Skeletal muscle cell (primary cell): ENCODE measurements at places on chromosomes 3 and 15.
A peak's percentile ranks its signal among the peaks of the same experiment; 100 is the strongest.

DNA sequence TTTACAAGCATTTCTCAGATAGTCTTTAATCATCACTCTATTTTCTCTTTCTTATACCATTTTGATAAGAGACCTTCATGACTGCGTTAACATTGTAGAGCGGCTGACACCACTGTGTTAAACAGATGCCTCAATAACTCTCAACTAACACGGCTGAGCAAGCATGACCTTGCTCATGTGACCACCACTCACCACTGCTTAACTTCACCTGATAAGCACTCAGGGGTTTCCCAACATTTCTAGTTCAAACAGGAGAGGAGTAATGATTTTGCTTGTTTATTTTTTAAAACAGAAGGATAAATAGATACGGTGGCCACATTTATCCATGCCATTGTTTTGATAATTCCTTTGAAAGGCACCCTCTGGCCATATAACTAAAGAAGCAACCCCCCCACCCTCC, 37.7 kb upstream of the TMEM45A start:
- DNase-seq = no peak

- DNase-seq = no peak
Observed at GRCh38 chr15:88077296-88078020, 179.1 kb downstream of the NTRK3 start.

GRCh38 chr3:115272036-115272824, 125.1 kb upstream of the ZBTB20 start:
- peak; percentile 33 for DNase-seq

DNA sequence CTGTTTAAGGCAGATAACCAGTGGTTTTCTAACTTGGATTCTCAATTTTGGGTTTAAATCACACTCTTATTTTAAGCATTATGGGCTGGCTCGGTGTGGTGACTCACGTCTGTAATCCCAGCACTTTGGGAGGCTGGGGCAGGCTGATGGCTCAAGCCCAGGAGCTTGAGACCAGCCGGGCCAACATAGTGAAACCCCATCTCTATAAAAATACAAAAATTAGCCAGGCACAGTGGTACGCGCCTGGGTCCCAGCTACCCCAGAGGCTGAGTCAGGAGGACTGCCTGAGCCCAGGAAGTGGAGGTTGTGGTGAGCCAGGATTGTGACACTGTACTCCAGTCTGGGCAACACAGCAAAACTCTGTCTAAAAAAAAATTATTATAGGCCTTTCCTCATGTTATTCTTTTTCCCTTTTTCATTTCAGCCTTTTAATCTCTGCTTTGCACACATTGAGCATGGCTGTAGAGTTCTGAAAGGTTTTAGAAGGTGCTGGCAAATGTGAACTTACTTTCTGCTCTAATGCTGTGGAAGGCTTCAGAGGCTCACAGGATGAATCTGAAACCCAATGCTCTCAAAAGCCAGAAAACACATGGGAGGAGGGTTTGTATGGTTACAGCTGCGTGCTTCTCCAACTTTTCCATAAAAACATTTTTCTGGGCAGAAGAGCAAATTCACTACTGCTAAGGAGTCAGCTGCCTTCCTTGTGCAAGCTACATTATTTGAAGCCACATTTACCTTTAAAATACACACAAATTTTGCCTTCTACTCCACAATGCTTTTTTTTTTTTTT, 32.5 kb downstream of the CHAC1 start:
- no peak for DNase-seq

- DNase-seq = no peak
Observed at GRCh38 chr3:17047162-17047561, 162.4 kb downstream of the PLCL2 start.

DNA sequence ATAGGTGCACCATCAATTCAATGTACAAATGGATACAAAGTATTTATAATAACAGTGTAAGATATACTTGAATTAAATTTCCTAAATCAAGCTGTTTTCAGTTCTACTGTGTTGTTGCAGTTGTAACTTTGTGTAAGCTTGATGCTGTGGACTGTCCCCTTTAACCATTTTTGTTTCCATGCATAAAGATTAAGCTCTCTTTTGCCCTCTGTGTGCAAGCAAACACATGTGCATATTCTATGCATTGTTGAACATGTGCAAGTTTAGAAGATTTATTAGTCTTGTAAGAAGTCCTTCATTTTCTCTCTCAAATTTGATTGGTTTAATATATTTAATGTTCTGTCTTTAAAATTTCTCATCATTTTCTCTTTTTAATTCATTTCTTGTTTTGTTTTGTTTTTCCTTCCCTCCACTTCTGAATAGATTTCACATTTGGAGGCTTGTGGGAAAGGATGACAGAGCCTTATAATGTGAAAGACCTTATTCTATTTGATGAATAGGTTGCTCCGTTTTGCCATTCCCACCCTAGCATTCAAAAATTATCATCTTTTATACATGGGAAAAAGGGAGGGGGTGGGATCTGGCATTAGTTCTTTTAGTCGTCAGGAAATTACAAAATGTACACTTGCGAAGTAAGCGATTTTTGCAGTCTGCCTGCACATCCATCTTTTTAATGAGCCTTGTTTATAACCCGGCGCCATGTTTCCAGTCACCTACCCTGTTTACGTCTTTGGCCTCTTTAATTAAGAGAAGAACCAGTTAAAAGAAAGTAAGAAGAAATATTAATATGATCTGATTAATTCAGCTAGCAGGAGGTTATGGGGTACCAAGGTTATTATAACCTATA, 961.5 kb upstream of the NR2F2 start:
- DNase-seq = no peak

- no peak for DNase-seq
Observed at GRCh38 chr3:177177749-177178221, 19.5 kb downstream of the TBL1XR1 start.

DNA sequence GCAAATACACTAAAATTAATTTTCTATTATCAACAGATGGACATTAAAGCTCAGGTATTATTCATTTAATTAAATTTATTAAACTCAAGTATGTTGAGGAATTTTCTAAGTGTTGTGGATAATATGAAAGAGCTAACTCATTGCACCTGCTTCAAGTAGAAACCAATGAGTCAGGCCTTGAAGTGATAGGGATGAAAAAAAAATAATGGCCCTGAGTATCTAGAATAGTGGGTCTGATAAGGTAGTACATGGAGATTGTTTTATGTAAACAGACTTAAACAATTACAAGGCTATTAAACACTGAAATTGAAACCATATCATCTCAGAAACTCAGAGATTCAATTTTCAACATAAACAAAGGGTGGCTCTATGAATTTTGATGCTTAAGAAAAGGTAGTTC, 857.1 kb upstream of the GBE1 start:
- no peak for DNase-seq

- DNase-seq = peak; percentile 73
Observed at GRCh38 chr15:31372635-31373091, 46.0 kb downstream of the KLF13 start.

DNA sequence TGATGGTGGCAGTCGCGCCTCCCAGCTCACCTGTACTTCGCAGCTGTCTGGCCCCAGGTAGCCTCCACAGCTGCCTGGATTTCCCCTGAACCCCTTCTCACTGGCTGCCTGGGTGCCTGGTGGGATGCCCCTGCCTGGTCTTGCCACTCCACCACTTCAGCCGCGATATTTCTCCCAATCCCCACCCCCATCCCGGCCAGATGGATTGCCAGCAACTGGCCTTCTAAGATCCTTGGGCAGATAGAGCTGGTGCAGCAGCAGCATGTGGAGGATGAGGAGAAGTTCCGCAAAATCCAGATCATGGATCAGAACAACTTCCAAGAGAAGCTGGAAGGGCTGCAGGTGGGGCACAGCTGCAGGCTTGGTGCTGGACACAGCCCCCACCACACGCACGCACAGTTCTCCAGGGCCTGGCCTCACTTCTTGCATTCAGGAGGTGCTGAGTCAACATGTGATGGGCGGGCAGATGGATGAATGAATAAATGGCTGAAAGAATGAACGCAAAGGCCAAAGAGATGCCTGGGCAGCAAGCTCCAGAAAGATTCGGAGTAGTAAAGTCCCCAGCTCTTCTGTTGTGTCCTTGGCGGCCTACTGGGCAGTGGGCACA, 35.7 kb downstream of the DNAH1 start:
- DNase-seq = no peak

GRCh38 chr15:61069394-61070075, 159.6 kb downstream of the RORA start:
- DNase-seq = no peak

- DNase-seq = no peak
Observed at GRCh38 chr15:64236156-64236894, 73.5 kb upstream of the PPIB start.

- DNase-seq = no peak
Observed at GRCh38 chr3:152203652-152204051, 65.1 kb upstream of the MBNL1 start.

DNA sequence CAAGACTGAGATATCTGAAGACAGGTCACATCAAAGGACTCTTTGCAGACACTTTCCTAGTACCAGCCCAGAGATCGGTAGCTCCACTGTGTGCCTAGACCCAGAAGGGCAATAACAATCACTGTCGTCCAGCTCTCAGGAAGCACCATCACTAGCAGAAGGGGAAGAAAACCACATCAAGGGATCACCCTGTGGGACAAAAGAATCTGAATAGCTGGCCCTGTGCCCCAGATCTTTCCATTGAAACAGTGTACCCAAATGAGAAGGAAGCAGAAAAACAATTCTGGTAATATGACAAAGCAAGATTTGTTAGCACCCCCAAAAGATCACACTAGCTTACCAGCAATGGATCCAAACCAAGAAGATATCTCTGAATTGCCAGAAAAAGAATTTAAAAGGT, 404.4 kb upstream of the NECTIN3 start:
- DNase-seq = no peak

GRCh38 chr3:41579861-41580260, 380.6 kb downstream of the CTNNB1 start:
- no peak for DNase-seq

GRCh38 chr15:51046016-51046415, 48.7 kb downstream of the TNFAIP8L3 start:
- DNase-seq = no peak

GRCh38 chr3:196694202-196694638, 17.8 kb downstream of the CEP19 start:
- DNase-seq = no peak

DNA sequence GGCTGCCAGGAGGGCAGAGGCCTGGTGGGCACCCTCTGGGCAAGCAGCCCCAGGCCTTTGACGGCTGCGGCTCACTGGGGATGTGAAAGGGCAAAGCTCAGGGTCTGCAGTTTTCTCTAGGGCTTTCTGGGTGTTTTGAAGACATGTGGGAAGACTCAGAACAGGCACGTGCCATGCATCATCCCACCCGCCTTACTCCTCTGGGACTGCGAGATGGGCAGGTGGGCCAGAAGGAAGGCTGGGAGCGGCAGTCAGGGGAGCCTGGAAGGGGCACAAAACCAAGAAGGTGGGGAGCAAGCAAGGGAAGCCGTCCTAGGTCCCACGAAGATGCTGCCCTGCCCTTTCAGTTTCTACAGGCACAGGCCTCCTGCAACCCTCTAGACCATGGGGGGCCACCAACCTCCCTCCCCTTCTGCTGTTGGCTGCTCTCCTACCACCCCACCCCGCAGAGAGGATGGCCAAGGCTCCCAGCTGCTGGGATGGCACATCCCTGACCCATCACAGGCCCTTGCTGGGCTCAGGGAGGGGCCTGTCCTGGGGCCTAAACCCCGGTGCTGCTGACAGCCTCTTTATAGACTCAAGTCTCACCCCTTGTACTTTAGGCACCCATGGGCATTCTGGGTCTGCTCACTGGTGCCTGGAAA, 71.8 kb upstream of the CTSH start:
- DNase-seq = no peak

DNA sequence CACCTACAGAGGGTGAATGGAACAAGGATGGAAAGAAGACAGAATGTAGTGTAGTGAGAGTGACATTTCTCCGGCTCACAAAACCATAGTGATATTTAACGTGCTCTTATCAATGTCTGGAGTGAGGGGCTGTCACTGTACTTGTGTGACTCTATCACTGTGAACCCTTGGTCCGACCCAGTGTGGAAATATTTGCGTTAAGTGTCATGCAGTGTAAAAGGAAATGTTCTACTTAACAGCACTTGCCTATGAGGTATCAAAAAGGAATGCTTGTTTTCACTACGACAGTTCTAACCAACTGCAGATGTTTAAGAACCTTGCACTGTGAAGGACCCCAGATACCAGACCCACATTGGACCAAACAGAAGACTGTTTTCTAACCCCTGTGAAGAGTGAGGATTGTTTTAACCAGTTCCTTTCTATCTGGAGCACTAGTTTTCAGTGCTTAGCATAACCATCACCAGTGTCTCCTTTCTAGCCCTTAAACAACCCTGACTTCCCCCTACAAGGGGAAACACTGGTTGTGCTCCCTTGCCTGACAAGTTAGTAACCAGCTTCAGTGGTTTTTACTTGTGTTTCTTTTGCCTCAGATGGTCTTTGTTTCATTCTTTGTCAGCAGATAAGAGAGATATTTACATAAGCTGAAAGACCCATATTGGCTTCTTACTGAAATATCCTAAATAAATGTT, 144.7 kb upstream of the ABHD17C start:
- DNase-seq = peak; percentile 86

DNA sequence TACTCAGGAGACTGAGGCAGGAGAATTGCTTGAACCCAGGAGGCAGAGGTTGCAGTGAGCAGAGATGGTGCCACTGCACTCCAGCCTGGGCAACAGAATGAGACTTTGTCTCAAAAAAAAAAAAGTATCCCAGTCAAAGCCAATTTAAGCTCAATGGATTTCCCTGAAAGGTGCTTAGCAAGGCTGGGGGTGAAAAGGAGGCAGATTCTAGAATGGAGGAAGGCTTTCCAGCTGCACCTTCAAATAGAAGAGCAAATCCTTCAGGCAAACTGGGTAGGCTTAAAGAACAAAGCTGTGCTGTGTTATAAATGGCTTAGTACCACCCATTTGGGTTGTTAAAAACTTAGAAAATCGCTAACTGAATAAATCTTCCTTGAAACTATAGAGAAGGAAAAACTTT, 3.0 kb upstream of the IFT57 start:
- no peak for DNase-seq

GRCh38 chr15:38540510-38540909, 24.1 kb downstream of the RASGRP1 start:
- DNase-seq = no peak

DNA sequence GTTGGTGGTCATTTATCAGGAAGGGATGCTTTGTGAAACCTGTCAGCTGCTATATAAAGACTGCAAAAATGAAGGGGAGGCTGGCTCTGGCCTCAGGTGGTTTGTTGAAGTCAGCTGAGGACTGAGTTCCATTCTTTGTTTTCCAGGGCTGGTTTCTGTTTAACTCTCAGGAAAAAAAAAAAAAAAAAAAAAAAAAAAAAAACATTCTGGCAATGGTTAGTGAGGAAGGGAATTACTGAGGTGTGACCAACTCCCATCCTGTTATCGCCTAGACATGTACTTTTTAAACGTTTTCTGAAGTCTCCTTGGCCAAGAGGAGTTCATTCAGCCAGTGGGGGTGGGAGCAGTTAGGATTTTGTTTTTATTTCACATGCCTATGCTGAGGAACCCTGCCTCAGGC, 316.3 kb downstream of the OXSM start:
- DNase-seq = no peak

DNA sequence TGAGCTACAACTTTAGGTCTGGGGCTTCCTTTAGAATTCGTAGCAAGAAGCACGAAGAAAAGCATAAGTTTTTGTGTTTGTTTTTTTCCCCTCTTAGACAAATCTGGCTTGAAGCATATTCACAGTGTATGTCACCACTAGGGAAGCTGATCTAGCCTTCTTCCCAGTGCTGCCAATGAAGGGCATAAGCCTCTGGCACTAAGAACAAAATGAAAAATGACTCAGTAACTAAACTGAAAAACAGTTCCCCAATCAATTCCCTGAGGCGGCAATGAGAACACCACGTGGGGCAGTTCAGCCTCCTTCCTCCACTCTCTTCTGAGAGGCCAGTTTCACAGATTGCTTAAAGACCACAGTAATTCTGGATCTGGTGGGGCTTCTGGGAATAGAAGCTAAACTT, 338.1 kb downstream of the GAP43 start:
- peak; percentile 29 for DNase-seq

- no peak for DNase-seq
Observed at GRCh38 chr3:150757768-150758167, 5.2 kb downstream of the SIAH2 start.
